ENCODE measurements at places on chromosomes 5 and 9.

DNA sequence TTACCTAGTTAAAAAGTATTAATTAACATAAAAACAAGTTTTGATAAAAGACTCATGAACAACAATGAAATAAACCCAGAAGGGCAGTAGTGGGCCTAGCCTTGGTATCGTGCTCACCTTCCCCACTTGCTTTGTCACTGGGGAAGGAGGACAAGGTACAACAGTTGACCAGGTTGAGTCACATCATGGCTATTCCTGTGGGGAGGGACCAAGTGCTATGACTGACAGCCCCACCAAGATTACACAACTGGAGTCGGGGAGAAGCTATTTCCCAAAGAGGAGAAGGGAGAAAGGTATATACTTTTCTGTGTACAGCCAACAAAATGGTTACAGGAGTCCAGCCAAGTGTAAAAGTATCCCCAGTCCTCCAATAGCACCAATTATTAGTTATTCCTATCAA, 251.3 kb upstream of the RFX3 start:
- DNase-seq, result no peak

- no peak for DNase-seq
Observed at GRCh38 chr9:135302329-135303279, 177.0 kb upstream of the PPP1R26 start.

- DNase-seq, result no peak
Observed at GRCh38 chr5:27788184-27788583, 749.8 kb upstream of the CDH9 start.

GRCh38 chr5:172571413-172571812, 69.7 kb upstream of the NEURL1B start:
- no peak for DNase-seq

DNA sequence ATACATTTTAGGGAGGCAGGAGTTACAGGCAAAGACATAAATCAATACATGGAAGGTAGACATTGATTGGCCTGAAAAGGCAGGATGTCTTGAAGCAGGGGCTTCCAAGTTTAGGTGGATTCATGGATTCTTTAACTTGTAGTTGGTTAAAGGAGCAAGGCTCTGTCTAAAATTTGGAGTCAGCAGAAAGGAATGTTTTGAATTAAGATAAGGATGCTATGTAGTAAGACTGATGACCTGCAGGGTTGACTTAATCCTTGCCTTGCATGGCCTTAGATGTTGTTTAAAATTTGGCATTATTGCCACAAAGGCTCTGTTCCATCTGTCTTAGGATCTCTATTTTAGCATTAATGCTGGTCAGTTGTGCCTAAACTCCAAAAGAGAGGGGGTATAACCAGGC, 171.3 kb downstream of the C5orf15 start:
- DNase-seq, result no peak

GRCh38 chr5:66113160-66113559, 30.9 kb upstream of the SREK1 start:
- no peak for DNase-seq

DNA sequence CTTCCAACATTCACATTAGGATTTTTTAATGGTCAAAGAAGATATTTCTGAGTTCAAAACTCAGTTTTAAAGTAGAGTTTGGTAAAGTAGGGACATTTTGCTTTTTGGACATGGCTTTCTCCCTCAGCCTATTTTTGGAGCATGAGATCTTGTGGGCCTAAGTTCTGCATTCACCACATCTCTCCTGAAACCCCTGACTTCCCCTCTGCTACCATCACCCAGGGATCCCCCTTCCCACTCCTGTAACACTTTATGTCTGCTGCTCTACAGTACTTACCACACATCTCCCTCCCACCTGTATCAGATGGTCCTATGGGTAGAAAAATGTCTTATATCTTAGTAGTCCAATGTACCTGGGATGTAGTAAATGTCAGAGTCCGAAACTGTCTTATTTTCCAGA, 48.2 kb upstream of the JAK2 start:
- DNase-seq, result no peak

- no peak for DNase-seq
Observed at GRCh38 chr5:150641006-150641570, 628 bp downstream of the SYNPO start.

DNA sequence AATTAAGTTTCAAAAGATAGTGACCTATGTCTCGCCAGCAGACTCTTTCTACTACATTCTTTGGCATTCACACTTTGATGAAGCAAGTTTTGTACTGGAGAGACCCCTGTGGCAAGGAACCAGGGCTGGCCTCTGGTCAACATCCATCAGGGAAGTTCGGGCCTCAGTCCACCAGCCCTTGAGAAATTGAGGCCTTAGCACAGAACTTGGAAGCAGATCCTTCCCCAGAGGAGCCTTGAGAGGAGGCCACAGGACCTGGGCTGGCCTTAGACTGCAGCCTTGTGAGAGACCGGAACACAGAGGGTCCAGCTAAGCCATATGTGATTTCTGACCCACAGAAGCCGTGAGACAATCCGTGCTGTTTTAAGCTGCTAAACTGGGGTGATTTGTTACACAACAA, 317.9 kb downstream of the ZSWIM6 start:
- DNase-seq, result no peak

GRCh38 chr9:134377976-134378375, 51.7 kb downstream of the RXRA start:
- DNase-seq, result no peak

GRCh38 chr9:90939351-90939750, 137.7 kb downstream of the SYK start:
- no peak for DNase-seq

- no peak for DNase-seq
Observed at GRCh38 chr5:11507156-11507910, 396.9 kb downstream of the CTNND2 start.

- DNase-seq, result no peak
Observed at GRCh38 chr9:14307989-14308852, 5.7 kb downstream of the NFIB start.

DNA sequence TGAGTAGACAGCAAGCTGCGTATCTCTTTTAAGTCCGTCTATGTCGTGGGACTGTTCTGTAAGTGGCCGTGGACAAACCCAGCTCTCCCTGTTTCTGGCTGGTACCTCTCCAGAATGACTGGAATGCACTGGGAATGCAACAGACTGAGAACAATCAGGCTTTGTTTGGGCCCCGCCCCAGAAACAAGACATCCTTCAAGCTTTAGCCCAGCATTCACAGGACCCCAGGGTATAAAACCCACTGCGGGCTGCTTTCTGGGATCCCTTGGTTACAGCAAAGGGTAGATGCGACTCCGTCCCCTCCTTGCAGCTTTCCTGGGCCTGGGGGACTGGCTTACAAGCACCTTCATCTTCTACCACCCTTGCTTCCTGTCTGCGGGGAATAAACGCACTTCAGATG, 45.6 kb upstream of the SPTLC1 start:
- DNase-seq, result no peak

GRCh38 chr9:33329979-33330378, 39.7 kb downstream of the NFX1 start:
- DNase-seq, result no peak

- no peak for DNase-seq
Observed at GRCh38 chr9:101495810-101496209, 37.8 kb upstream of the RNF20 start.

DNA sequence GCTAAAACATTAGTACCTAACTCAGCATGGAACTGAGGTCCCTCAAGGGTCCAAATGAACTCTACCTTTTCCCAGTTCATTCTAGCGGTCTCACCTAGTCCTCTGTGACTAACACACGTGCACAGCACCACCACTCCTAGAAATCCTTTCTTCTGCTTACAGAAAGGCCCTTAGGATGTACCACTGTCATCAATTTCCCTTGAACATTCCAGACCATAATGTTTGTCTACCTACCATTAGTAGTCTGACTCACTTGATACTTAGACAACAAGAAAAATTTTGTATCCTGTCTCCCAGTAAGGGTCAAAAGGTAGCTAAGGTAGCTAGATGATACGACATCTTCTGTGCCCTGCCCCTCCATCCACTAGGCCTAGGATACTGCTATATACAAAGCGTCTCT, 166.6 kb downstream of the TSSK1B start:
- DNase-seq, result no peak

GRCh38 chr9:99266255-99267023, 44.4 kb downstream of the SEC61B start:
- DNase-seq, result no peak

DNA sequence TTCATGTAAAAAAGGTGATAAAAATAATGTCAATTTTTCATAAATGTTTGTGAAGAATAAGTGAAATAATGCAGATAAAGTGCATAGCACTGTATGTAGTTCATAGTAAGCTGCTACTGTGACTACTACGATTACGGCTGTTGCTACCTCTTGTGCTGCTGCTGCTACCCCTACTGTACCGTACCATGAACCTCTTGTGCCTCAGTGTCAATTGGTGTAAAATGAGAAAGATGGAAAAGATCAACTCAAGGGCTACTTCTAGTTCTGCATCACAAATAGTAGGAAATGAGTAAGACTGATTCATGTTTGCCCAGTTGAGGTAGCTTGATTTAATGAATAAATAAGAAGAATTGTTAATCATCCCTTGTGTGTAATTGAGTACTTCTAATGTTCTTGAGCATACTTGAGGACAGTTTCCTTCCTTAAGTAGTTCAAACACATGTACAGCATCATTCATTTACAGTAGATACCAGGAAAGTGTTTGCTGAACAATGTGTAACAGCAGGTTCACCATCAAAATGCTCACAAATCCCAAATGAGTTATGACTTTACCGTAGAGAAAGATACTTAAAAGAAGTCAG, 200.0 kb upstream of the ATP10B start:
- DNase-seq, result no peak

- DNase-seq, result no peak
Observed at GRCh38 chr9:86181379-86182315, 77.8 kb downstream of the C9orf153 start.

DNA sequence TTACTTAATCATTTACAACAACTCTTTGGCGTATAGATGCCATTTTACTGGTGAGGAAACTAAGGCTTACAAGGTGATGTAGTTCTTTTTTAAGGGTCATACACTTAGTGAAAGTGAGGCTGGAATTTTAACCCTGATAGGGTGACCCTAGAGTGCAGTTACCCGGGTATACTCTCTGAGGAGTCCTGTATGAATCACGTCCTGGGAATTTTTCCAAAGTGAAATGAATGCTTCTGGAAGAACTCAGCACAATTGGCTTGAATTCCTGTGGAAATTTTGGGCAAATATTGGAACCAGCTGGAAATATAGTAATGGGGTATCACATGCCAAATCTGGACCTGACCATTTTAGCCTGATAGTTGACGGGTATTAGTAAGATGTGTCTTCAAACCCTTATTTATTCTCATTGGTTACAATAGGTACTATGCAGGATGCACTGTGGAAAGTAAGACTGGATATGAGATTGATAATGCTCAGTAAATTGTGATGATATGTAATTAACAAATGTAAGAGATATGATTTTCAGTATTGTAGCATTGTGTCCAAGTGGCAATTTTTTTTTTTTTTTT, 14.8 kb downstream of the SUB1 start:
- no peak for DNase-seq

DNA sequence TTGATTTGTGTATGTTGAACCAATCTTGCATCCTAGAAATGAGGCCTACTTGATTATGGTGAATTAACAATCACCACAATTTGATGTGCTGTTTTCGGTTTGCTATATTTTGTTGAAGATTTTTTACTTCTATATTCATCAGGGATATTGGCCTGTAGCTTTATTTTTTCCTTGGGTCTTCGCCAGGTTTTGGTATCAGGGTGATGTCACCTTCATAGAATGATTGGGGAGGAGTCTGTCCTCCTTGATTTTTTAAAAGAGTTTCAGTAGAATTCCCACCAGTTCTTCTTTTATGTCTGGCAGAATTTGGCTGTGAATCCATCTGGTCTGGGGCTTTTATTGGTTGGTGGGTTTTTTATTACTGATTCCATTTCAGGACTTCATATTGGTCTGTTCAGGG, 115.2 kb downstream of the CPLANE1 start:
- DNase-seq, result no peak

GRCh38 chr5:34436761-34437501, 219.2 kb upstream of the RAI14 start:
- no peak for DNase-seq

GRCh38 chr9:114770991-114771390, 34.8 kb downstream of the TNFSF15 start:
- no peak for DNase-seq

DNA sequence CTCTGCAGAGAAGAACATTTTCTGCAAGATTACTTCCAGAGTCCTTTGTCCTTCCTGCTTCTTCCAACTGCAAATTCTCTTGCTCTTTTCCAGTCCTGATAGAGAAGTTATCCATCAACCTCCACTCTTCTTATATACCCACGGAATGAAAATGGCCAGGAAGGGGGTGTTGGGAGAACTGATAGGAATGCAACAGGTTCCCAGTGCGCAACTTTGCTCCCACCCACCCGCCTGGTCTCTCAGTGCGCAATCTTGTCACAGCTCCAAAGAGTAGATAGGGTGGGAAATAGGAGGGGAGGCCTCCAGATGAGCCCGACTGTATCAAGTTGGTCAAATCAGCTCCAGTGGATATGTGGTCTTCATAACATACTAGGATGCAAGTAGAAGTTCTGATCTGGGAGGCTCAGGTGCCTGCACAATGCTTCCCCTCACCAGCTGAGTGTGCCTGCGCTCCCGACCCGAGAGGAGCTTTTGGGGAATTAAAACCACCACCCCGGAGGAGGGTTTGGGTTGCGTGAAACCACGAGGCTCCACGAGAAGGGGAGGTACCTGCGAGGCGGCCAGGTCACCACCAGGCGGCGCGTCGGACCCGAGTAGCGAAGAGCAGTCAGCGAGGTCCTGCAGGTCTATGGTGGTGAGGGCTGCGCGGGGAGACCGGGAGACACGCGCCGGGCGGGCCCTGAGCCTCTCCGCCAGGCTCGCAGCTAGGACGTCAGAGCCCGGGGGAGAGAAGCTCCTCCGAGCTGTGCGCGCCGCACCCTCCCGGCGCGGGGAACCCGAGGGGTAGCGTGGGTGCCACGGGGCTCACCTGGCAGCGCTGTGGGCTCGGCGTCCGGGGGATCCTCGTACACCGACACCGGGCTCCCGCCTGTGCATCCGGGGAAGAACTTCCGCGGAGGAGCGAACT, 835 bp downstream of the MCIDAS start:
- peak; percentile 6 for DNase-seq

- no peak for DNase-seq
Observed at GRCh38 chr5:96474073-96474472, 41.0 kb upstream of the PCSK1 start.

DNA sequence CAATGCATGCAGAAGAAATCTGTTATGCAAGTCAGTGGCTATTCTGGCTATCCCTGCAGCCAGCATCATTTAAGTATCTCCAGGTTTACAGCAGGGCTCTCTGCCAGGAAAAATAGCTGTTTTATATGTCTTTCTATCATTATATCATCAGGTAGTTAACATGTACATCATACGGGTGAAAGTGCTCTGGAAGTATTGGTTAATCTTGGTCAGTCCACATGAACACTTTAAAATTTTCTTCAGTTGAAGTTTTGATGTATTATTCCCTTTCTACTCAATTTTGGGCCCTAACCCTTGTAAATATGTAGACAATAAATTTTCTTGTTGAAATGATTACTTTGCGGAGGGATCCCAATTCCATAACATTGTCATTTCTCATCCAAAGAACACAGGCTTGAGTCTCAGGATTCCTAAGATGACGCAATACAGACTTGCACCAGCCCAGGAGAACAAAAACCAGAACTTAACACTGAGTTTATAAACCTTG, 67.5 kb downstream of the SEMA6A start:
- no peak for DNase-seq

Measured in GOT3 (cell line).